ENCODE measurements at places on chromosomes 3 and 15.

GRCh38 chr3:64267721-64268604 lies 42.7 kb upstream of the PRICKLE2 start:
- no peak for DNase-seq

DNA sequence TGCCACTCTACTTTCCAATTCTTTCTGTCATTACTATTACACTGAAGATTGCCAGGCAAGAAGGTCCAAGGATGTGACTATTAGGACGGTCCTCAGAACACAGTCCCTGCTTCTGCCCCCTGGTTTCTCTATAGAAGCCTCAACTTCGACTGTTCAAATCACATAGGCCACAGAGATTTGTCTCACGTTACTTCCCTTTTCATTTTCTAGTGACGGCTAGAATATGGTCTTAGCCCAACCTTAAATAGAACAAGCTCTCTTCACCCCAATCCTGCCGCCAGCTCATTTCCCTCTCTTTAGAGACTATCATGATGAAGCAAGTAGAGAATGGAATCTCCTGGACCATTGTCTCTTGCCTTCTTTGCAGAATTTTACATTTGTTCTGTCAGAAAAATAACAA lies 84.9 kb downstream of the TIGIT start:
- DNase-seq: no peak

GRCh38 chr15:26771168-26771567 lies 1.7 kb downstream of the GABRB3 start:
- DNase-seq: no peak

- no peak for DNase-seq
Measured at GRCh38 chr3:9627901-9628633, 21.2 kb upstream of the MTMR14 start.

GRCh38 chr15:96225642-96226259 lies 104.7 kb upstream of the NR2F2 start:
- no peak for DNase-seq

DNA sequence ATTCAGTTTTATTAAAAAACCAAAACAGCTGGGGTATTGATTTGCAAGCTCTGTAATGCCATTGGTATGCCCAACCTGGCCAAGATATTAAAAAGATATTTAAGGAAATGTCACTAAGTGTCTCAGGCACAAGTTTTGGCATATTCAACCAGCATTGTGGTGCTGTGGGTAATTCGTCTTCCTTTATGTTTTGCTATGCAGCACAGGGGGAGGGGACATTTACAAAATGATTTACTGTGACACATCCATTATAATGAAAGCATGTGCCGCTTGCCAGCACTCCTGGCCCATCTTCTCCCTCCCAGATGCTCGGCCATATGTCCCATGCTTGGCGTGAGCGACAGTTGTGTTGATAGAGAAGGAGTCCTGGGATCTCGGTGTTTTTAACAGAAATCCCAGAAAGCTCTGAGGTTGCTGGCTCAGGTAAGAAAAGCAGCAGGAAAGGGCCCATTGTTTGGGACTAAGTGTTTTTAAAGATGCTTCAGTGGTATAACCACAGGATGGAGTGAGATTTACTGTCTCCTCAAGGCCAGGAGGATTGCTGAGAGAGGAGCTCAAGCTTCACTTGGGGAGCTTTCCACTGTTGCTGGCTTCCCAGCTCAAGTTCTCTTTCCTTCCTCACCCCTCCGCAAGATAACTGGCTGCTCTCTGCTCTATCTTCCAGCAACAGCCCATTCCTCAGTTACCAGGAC lies 158.2 kb upstream of the TSC22D2 start:
- no peak for DNase-seq

GRCh38 chr3:49098429-49098828 lies 4.6 kb upstream of the QRICH1 start:
- peak; percentile 44 for DNase-seq

GRCh38 chr3:117263745-117264144 lies 554.2 kb downstream of the TUSC7 start:
- DNase-seq: no peak

DNA sequence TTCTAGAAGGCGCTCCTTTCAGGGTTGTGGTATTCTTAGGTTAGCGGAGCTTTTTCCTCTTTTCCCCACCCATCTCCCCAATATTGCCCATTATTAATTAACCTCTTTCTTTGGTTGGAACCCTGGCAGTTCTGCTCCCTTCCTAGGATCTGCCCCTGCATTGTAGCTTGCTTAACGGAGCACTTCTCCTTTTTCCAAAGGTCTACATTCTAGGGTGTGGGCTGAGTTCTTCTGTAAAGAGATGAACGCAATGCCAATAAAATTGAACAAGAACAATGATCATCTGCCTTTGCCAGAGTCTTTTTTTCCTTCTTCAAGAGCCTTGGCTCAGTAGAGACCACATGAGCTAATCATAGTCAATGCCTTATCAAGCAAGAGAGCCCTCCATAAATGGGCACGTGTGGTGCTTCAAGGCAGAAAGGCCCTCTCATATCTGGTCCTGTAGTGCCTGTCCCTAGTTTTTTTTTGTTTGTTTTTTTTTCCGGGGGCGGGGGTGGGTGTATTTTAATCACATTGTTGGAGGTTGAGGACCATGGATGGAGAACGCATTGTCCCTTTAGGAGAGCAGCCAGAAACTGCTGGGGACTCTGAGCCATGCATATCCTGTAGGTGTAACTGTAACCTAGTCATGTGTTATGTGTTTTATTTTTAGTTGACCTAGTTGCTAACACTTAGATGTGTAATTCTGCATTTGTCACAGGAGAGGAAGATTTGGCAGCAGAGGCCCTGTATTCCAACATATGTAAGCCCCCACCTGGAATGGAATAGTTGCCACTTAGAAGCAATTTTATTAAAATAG lies 64.7 kb upstream of the ACAD9 start:
- DNase-seq: no peak

- DNase-seq: no peak
Measured at GRCh38 chr3:49769286-49769915, 16.9 kb downstream of the IP6K1 start.

DNA sequence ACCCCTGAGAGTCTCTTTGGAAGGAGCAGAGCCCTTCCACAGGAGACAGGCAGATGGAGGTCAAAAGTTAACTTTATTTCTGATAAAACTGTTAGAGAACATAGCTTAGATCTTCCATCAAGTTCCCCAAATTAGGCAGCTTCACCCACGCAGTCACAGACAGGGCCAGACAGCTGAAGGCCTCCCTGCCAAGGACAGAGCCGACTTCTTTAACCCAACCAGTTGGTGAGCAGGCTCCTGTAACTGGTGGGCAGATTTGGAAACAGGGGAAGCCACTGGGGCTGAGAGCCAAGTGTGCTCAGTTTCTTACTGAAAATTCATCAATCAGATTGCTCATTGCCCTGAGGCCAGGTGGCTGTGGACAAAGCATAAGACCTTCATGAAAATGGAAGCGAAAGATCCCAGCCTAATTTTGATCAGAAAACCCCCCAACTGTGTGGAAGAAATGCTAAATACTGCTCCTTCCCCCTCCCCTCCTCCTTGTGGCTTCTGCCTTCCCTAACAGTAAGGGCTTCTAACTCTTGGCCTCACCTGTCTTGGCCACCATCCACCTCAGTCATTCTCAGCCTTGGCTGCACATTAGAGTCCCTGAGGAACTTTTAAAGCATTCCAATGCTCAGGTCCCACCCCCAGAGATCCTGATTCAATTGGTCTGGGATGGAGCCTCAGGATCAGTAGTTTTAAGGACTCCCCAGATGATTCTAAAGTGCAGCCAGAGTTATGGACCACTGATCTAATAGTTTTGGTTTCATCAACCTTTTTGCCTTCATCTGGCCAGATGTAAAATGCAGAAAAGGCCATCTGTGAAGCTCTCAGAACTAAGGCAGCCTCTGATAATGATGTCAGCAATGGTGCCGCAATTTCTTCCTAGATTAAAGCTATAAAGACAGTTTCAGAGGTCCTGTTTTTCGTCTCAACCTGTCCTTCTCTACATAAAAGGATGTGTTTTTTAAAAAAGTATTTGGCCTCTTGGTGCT lies 11.5 kb downstream of the CLRN1 start:
- DNase-seq: no peak

DNA sequence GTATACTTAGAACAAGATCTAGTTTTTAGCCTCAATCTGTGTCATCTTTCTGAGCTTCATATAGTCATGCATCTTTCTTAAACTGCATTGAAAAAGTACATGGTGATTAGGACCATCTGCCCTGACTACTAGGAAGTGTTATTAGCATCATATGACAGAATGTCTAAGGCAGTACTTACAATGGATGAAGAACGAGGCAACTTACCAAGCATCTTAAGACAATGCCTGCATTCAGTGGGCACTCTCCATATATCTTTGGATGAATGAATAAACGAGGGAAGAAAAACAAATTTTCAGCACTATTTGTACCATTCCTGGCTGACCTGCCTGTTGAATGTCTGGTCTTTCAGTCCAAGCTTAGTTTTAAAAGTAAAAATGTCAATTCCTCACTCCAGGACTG lies 185.4 kb upstream of the EPHA3 start:
- DNase-seq: no peak

DNA sequence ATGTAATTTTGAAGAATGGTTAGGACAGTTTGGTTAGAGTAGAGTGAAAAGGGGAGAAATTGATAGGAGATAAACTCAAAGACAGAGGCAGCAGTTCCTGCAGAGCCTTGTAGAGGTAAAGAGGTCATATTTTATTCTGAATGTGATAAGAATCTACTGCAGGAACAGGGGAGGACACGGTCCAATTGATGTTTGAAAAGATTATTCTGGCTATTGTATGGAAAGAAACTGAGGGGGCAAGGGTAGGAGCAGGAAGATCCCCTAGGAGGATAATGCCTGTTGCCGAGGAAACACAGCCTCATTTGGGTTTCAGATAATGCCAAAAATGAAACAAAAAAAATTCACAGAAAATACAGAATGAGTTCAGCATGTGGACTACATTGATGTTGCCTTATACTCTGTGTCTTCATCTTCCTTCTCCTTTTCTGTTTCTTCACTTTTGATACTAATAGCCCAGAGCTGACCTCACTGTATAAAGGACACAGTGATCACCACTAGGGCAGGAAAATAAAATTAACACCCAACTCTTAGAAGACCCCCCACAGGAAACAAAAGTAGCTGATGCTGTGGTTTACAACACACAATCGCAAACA lies 454.6 kb upstream of the UBE2E2 start:
- no peak for DNase-seq

DNA sequence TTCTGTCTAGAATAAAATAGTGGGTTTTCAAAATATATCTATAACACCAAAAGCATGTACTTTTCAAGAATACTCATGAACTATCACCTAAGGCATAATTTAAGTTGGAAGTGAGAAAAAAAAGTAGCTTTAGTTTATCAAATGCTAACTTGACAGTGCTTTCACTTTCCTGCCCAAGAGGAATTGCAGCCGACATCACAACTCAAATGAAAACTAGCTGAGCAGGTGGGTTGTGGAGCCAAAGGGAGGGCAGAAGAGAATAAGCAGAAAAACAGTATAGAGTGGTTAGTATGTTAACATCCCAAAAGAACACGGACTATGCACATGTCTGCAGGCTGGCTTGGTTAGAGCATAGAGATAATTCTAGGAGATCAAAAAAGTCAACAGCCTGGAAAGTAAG lies 120.9 kb downstream of the NEDD4 start:
- no peak for DNase-seq

- peak; percentile 63 for DNase-seq
Measured at GRCh38 chr3:157160658-157161424, 894 bp upstream of the CCNL1 start.

DNA sequence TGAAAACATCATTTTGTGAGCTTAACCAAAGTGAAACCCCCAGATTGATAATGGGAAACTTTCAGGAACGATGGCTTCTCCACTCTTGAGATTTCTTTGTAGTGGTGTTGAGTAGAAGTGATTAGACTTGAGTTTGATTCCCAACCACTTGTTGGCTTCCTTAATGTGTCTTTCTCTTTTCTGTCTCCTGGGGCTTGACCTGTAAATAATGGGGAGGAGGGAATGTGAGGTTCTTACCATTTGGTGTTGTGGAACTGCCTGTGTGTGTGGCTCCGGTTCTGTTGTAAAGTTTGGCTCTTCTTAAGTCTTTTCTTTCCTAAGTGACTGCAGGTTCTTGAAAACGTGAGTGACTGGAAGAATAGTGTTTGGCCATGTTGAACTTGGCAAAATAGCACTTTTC lies 2.7 kb downstream of the CDV3 start:
- DNase-seq: no peak

- no peak for DNase-seq
Measured at GRCh38 chr3:33821989-33822388, 23.6 kb downstream of the PDCD6IP start.

DNA sequence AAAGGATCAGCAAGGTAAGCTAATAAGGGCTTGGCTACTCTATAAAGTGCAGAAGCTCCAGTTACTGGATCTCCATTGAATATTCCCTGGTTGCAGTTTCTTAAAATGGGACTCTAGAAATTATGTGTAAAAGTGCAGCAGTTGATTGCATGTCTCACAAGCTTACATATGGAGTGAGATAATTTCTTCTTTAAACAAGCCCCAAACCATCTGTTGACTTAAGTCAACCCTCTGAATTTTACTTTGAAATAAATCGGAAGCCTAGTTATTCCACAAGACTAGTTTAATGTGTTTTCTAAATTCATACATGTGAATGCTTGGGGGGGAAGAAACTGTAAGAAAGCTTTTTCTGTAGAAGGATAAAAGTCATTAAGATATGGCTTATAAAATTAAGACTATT lies 664.2 kb downstream of the NLGN1 start:
- DNase-seq: no peak

DNA sequence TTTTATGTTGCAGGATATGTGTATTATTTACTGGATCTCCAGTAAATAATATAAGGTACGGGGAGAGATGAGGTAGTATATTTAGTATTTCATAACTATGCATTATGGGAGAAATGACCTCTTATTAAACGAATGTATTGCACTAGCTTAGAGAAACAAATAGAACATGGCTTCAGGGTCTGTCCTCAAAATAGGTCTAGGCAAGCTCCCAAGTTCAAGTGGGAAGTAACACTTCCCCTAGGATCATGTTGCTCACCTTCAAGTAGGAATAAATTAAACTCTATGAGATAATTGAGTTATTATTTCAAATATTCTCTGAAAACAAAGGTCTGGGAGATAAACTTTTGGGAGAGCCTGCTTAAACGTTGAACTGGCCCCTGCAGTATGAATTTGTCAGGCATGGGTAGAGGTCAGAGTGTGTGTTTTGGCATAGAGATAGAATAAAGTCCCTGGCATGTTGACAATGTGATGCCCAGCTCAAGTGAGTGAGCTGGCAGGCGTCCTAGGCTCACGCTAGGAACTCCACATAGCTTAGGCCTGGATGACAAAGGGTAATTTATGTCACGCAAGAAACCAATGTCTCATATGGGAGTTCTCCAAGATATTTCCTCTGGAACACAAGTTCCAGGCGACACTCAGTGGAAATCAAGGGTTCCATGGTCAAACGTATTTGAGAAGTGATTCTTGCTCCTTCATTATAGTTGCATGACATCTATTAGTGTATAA lies 236.8 kb downstream of the CACNA2D3 start:
- no peak for DNase-seq
